ENCODE measurements at places on chromosomes 16 and 17. TPM values are rescaled to one million over a fixed set of nuclear protein-coding genes. Genes with fewer than 3 reads are reported as not detected.

GRCh38 chr17:30589431-30589830, 112.2 kb downstream of the GOSR1 start:
- no peak for DNase-seq

DNA sequence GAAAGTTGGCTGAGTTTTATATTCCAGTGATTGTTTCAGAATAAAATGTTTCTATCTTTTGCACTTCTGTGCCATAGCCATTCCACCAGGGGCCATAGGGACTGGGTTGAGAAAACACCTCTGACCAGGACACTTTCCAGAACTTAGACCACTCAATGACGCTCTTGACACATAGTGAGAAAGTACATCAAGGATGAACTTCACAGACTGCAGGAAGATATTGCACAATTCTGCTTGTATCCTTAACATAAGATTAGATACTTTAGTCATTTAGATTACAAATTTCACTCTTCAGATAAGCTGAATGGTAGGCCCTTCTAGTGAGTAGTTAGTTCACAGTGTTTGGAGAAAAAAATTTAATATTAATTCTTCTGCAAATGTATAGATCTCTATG, 13.0 kb upstream of the MPHOSPH6 start:
- DNase-seq: no peak

The ALOX15B gene
- total RNA-seq: not detected

The LRRC37A gene
- 7.6 TPM for total RNA-seq

The TPSAB1 gene
- total RNA-seq: not detected

Data from activated naive CD8-positive, alpha-beta T cell treated with anti-CD3 and anti-CD28 coated beads, Interleukin-2, amount 10 ng/mL, durations not matched to agents 7 days and 5 days (primary cell).